Right ventricle myocardium inferior (tissue), 1 donor: ENCODE measurements at places on chromosomes 5 and 9. TPM values are rescaled to one million over a fixed set of nuclear protein-coding genes. Genes with fewer than 3 reads are reported as not detected.

The CCDC192 gene
- total RNA-seq: not detected

The PCDHGA11 gene
- 4.5 TPM for total RNA-seq

The RANBP3L gene
- total RNA-seq: 0.49 TPM

The WDR31 gene
- total RNA-seq: 13.0 TPM

The IFNK gene
- not detected for total RNA-seq

The MRPS2 gene
- 43.3 TPM for total RNA-seq

The RUSC2 gene
- total RNA-seq: 25.1 TPM

The LHX2 gene
- not detected for total RNA-seq

The MYOZ3 gene
- total RNA-seq: 5.5 TPM

The LPAR1 gene
- total RNA-seq: 13.8 TPM

The NUDT2 gene
- 19.7 TPM for total RNA-seq

The SNCAIP gene
- 1.7 TPM for total RNA-seq

The IL3 gene
- not detected for total RNA-seq
